ENCODE measurements at places on chromosomes 5 and 9.

- DNase-seq, result no peak
Measured at GRCh38 chr5:64646169-64646568, 44.1 kb upstream of the SHISAL2B start.

DNA sequence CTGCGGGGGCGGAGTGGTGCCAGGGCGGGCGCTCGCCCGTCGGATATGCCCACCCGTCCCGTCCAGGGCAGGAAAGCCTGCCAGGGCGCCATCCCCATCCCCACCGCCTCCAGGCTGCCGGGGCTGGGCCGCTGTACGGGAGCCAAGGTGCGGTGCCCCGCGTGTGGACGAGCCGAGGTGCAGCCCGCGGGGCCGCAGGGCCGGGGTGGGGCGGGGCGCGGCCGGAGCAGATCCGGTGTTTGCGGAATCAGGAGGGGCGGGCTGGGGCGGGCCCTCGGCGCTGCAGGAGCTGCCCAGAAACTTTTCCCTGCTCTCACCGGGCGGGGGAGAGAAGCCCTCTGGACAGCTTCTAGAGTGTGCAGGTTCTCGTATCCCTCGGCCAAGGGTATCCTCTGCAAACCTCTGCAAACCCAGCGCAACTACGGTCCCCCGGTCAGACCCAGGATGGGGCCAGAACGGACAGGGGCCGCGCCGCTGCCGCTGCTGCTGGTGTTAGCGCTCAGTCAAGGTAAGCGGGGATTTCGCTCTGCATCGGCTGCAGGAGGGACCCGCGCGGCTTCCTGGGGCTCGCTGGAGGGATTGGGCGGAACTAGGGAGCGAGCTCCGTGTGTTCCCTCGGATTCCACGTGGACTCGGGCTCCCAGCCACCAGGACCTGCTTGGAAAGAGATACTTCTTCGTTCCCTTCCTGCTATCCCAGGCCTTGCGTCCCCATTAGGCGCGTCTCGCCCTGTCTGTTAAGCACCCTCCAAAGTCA, at the start of gene ITGA2:
Gene ITGA2, plus strand, starts transcription at position 328 of the 756 bp plus-strand sequence. Its CDS starts 117 bp downstream, at position 445.
- peak; percentile 83 for DNase-seq

GRCh38 chr5:34552686-34553085, 103.4 kb upstream of the RAI14 start:
- DNase-seq, result peak; percentile 22

DNA sequence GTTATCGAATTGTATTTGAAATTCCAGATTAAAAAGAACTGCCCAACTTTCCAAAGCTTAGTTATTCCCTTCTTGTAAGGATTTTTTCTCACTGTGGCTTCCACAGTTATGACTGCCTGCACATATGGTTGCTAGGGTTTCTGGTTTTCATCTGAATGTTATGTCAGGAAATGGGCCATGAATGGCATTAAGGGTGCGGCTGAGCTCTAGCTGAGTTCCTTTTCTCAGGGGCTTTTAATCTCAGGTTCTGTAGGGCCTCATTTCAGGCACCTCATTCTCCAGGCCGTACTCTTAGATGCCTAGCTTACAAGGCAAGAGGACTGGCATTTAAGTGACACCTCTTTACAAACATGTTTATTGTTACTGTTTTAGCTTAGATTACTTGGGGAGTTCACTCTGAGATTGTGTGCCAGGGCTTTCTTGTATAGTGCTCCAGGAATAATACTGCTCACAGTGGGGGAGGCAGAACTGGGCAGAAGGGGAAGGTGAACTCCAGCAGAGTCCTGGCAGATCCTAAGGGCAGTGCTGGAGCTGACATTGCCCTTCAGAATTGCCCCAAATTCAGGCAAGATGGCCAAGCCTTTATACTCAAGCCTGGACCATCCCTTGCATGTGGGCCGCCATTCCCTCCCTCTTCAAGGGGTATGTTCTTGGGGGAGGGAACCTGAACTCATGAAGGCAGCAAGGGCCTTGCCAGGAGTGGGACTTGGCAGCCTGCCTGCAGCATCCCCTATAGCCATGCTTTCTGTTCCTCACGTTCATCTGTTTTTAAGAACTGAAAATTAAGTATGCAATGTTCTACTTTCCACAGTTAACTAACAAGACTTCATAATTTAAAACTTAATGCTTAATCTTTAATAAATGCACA, 111.5 kb downstream of the KDM4C start:
- no peak for DNase-seq

DNA sequence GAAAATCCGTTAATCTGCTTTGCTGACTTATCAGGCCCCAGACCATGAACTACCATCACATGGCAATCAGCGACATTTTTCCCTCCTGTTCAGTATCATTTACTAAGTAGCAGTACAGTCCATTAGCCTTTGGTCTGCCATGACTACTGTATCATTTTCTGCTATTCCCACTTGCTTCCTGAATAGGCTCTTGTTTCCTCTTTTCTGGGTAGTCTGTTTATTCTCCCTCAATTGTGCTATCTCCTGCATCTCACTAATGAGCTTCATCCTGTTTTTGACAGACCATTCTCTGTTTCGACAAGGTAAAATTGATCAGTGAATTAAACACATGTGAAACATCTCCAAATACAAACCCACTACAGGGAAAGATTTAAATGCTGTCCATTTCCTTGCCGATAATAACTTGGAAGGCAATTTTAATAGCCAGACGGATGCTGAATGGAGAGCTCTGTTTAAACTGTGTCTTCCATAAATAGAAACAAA, 263.5 kb upstream of the ANKRD55 start:
- no peak for DNase-seq

DNA sequence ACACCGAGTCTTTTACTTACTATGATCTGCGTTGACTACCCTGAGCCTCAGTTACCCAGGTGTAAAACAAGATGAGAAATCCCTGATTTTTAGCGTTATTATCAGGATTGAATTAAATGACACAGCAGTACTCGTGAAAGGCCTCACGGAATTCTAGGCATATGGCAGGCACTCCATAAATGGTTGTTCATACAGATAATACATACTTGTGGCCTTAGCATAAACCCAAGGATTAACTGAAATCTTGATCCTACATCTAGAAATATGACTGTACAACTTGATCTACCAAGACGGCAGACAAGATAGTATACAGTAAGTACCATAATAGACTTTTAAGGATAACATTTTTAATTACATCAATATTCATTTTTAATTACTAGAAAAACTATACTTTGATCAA, 409.8 kb downstream of the BNC2 start:
- no peak for DNase-seq

- no peak for DNase-seq
Measured at GRCh38 chr5:68465133-68465532, 249.6 kb downstream of the PIK3R1 start.

DNA sequence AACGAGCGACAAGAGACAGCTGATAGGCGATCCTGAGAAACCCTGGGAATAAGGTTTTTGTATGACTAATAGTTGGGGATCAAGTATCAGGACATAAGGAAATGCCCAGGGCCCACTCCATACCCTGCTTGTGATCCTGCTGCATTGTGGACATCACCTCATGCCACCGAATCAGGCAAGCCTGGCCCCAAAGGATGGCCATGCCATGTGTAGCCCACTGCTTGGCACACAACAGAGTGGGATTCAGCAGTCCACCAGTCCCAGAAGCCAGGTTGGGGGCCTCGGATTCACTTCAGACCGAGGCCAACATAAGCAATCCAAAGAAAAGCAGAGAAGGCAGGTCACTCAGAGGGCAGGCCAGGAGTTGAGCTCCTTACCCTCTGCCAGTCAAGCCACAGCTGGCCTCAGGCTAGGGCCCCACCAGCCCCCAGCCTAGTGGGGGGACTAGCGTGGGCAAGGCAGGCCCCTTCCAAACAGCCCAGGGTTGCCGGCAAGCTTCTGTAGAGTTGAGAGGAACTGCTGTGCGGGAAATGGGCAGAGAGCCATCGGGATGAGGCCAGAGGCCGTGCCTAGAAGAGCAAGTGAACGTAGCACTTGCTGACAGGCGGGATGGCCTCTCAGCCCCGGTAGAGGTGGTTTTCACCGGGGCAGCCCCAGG, 5.0 kb downstream of the NOP16 start:
- DNase-seq, result no peak

DNA sequence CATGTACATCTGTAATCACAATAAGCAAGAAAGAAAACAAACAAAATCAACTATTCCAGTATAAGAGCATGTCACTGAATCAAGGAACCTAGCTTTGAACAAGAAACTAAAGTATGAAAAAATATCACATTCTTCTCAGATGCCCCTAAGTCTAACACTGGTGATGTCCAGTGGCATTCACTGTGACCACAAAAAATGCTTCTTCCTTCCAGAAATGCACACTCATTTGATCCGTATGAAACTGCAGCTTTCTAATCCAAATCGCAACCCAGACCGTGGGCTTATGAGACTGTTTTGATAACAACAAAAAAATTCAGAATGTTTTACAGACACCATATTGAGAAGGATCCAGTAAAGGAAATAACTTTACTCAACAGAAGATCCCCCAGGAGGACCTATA, 320.1 kb upstream of the TARS1 start:
- DNase-seq, result no peak

GRCh38 chr9:113594484-113595299, 131.2 kb downstream of the RGS3 start:
- DNase-seq, result no peak

DNA sequence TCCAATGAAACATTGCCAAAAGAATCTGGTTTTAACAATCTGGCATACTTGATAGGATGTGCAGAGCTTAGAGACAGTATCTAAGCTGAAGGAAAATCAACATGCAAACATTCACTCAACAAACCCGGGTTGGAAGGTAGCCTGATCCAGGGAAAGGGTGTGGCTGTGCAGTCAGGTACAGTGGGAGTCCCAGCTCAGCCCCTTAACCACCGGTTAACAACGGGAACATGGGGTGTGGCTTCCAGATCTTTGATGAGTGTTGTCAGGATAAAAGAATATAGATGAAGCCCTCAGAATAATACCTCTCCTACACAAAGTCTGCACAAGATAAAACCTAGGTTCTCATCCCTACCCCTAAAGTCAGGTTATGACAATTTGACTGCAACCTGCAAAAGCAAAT, 127.3 kb downstream of the CDK5RAP2 start:
- no peak for DNase-seq

GRCh38 chr9:87748881-87749280, 23.0 kb downstream of the CTSL start:
- DNase-seq, result peak; percentile 38

DNA sequence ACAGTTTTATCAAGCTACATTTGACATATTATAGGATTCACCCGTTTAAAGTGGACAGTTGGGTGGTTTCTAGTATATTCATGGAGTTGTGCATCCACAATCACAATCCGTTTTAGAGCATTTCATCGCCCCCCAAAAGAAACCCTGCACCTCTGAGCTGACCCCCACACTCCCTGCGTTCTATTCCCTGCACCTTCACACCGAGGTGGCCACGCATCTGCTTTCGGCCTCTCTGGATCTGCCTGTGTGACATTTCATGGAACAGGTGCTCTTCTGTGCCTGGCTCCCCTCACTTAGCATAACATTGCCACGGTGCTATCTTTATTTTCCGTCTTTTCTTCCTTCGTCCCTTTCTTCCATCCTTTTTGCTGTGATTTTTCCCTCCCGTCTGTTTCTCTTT, 32.7 kb downstream of the HRH2 start:
- DNase-seq, result no peak

GRCh38 chr5:137617528-137618205, 118.2 kb downstream of the KLHL3 start:
- DNase-seq, result peak; percentile 53

DNA sequence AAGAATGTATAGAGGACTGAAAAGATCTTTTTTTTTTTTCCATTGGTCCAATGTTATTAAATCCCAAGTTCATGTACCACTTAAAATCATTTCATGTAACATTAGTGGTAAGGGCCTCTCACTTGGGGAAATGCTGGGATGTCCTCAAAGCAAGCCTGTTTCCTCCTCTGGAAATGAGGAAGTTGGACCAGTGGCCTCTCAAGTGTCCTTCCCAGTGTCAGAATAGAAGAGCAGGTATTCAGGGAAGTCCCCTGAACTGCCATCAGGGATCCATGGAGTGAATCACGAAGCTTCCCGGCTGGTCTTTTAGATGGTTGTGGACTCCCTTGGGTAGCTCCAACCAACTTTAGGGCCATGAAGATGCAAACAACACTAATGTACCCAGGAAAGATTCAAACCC, 55.2 kb upstream of the AFAP1L1 start:
- no peak for DNase-seq

DNA sequence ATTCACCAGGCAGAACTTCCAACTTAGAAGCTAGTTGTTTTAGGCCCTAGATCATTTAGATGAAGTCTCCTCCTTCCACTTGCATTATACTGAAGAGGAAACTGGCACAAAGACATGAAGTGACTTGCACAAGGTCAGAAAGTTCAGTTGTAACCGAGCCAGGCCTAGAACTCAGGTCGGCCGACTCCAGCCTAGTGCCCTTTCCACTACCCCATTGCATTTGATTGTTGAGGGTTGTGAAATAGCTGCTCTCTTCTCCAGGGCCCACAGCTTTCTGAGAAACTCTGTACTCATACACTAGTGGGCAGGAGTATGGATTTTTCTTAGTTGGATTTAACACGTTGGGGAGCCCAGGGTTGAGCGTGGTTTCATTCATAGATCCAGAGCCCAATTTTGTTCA, 5.6 kb downstream of the ZNF462 start:
- no peak for DNase-seq

DNA sequence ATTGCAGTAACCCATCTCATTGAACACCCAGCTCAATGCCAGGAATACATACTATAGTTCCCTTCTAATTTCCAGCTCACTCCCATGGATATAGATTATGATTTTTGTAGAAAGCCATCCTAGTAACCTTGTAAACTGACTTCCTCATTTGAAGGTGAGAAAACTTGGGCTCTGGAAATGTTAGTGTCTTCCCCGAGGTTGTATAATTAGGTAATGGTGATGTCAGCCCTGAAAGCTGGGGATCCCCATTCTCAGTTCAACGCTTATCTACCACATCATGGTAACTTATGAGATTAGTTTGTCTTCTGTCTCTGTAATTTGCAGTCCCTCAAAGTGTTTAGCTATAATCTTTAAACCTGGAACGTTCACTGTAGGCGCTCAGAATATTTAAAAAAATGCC, 34.6 kb upstream of the PTCH1 start:
- DNase-seq, result no peak

DNA sequence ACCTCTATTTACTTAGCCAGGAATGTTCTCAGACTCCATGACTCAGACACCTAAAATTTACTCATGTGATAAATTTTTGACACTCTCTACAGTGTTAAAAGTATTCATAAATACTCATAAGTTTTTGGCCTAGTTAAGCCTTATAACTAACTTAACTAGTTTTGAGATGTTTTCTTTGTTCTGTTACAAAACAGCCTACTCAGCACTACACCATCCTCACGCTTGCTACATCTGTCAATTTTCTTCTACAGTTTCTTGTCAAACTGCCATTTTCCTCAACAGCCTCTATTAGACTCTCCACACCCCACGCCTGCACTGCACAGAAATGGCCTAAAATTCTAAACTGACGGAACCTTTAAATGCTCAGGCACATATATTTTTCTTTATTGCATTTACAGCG, 195.5 kb downstream of the ANXA1 start:
- DNase-seq, result no peak
